Panc1 (cell line): ENCODE measurements at places on chromosomes 3 and 15.

GRCh38 chr3:10563396-10563795, 58.0 kb upstream of the ATP2B2 start:
- DNase-seq = no peak

DNA sequence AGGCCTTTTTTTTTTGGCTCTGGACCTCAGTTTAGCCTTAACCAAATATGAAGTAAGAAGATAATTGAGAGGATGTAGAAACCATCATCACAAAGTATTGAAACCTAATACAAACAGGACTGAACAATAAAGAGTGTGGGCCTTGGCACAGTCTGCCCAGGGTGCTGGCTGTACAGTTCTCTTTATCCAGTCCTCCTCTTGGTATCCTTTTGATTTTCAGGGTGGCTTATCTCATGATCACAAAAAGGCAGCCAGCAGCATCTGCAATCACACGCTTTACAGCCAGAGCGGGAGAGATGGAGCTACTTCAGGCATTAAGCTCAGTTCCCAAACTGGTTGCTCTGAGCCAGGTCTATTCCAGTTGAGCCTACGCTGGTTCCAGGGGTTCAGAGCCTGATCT, 239.7 kb downstream of the RPLP1 start:
- no peak for DNase-seq

GRCh38 chr3:169644750-169645149, 18.8 kb downstream of the MECOM start:
- no peak for DNase-seq

GRCh38 chr15:77834276-77834990, 201.7 kb upstream of the LINGO1 start:
- no peak for DNase-seq

DNA sequence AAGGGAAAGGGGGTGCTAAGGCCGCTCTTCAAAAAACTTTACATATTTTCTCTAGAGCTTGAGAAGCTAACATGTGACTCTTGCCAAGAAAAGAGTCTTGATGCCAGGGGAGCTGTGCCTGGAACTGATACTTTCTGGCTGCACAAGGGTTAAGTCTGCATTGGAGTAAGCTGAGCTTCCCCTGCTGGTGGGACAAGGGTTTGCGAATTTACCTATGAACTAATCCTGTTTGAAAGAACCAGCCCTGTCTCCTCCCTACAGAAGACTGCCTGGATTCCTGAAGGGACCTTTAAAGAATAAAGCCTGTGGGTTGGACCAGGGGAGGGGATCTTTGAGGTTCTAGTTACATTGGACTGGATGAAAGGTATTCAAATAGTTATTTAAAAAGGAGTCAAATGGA, 58.3 kb upstream of the EPHA3 start:
- no peak for DNase-seq

GRCh38 chr3:168467115-168467714, 371.5 kb upstream of the GOLIM4 start:
- DNase-seq = no peak

DNA sequence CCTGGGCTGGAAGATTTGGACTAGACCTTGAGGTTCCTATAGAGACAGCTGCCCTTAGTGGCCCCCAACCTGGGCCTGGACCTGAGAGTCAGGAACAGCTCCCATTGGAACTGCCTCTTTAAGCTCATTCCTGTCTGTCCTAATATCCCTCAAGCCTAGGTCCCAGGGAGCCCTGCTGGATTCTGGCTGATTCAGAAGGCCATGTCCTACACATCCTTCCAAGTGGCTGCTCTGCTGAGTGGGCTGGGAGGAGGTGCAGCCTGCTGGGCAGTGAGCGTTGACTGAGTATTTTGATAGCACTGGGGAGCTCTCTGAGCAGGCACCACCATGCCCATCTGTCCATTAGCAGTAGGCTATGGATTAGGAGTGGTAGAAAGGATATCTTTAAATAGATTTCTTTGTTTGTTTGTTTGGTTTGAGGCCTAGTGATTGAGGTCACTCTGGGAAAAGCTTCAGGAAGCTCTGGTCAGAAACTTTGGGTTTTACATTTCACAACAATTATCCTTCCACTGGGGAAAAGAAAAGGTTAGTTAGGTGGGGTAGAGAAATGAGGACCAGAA, 54.6 kb upstream of the ATOSA start:
- DNase-seq = no peak

GRCh38 chr15:31327669-31328427, 1.2 kb downstream of the KLF13 start:
- no peak for DNase-seq

DNA sequence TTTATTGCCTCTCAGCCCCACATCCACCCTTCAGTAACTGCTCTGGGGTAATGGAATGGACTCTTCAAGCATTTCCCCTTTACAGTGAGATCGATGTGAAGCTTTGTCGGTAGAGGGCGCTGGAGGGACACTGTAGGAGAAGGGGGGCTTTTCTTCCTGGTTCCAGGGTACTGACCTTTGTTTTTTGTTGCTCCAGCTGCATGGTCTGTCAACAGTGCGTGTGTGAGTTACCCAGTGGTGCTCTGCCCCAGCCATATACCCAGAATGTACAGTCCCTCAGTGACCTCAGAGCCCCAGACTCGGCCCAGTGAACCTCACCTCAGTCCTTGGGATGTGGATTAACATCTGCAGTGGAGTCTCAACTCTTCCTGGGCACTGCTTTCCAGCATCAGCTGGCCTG, 180.3 kb upstream of the TSC22D2 start:
- DNase-seq = no peak

DNA sequence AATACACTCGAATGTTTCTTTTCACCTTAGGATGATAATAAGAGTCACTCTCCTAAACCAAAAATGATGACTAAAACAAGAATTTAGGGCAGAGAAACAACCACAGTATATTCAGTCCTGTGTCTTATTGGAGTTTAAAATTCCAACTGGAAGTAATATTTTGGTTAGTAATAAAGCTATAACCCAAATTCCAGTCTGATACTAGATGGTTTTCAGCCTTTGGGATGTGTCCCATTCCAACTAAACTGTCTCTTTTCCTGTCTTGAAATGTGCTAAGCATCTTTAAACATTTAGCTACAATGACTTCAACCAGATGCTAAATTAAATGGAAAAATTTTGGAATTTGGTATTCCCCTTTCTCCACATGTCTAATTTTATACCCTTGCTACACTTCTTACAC, 510.0 kb downstream of the ROBO1 start:
- no peak for DNase-seq

- DNase-seq = no peak
Observed at GRCh38 chr3:32952369-32953077, 1.1 kb downstream of the CCR4 start.

GRCh38 chr15:68593341-68593740, 14.5 kb downstream of the CORO2B start:
- no peak for DNase-seq

- DNase-seq = no peak
Observed at GRCh38 chr3:134710313-134710680, 59.5 kb upstream of the KY start.

DNA sequence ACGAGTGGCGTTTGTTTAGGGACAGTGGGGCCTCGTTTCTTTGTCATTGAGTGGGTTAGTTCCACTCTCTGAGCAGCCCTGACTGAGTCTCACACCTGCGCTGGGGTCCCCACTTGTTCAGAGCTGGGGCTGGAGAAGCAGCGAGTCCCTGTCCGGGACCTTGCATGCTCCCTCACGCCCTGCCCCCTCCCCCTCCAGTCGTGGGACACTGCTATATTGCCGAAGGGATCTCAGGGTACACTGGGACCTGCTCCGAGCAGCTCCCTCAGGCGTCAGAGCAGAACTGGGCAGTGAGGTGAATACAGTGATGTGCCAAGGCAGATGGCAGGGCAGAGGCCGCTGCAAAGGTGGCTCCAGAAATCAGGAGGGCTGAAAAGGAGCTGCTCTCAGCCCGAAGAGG, 59.9 kb upstream of the KLF13 start:
- DNase-seq = no peak

GRCh38 chr3:37952564-37952963, 38.0 kb upstream of the VILL start:
- no peak for DNase-seq

- no peak for DNase-seq
Observed at GRCh38 chr3:37502621-37503020, 328.2 kb upstream of the LRRFIP2 start.

DNA sequence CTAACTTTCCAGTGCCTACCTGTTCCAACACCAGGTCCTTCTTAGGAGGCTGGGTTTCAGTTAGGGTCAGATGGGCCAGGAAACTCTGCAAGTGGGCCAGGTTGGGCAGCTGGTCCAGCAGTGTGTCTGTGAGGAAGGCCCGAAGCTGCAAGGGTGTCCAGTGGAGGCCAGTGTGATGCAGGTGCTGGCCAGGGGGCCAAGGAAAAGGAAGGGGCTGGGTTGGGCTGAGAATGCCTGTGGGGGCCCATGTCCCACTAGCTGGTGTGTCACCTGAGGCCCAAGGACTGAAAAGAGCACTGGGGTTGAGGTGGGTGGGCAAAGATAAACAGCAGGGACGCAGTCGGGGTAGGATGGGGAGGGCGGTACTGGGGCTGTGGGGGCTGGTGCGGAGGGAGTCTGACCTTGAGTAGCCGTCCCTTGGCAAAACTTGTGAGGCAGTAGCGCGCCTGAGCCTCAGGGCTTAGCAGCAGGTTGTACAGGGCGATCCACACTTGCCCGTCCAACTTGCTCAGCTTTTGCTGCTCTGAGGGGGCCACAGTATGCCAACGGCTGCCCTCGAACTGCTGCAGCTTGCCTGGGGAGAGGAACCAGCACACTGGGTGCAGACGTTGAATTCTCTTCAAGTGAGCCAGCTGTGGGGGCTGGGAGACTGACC, 1.5 kb upstream of the RASSF1 start:
- DNase-seq = no peak

DNA sequence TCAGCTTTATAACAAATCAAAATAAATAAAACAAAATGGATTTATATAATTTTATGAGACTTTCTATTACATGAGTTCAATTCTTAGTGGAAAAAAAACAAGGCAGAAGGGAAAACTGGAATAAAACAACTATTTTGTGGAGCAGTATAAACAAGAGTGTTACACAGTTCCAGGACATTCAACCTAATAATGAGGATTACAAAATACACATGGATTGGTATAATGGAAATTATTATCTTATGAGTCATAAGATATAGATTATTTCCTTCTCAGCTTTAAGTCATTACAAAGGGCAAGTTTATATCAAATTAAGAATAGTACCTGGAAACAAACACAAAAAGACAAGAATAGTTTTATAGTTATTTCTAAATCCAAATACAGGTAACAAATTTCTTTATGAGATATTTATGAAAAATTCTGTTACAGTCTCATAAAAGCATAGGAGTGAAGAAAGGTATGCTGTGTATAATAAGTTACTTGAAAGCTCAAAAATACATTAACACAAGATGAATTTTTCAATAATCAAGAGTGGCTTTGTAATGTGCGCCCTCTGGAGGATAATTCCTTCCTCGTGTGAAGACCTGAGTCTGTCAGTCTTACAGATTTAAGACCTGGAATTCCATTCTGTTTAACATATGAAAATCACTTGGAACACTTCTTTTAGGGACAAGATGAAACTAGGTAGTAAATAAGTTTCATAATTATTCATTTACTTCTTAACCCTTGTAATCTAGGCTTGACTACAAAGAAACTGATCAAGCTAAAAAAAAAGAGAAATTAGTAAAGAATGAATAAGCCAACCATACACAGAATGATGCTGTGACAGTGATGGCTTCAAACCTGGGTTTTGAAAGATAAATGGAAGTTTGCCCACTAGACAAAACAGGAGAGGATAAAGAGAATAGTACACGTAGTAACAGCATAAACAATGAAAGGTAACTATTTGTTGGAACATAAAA, 9.5 kb downstream of the COPS2 start:
- DNase-seq = peak; percentile 48

DNA sequence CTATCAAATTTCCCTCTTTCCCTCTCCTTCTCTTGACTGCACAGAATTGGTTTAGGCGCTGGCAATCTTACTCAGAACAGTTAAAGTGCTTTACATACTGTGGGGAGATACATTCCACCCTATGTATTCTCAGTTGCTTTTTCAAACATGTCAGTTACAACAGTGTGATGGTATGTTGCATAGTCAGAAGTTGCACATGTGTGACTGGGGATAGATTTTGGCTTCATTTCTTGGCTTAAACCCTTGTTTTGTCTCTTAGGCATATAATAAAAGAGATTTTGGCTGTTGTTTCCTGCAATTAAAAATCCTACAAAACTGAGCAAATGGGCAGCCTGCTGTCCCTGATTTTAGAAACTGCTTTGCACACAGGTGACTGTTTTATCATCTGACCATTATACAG, 86.7 kb downstream of the PIK3R4 start:
- DNase-seq = no peak

DNA sequence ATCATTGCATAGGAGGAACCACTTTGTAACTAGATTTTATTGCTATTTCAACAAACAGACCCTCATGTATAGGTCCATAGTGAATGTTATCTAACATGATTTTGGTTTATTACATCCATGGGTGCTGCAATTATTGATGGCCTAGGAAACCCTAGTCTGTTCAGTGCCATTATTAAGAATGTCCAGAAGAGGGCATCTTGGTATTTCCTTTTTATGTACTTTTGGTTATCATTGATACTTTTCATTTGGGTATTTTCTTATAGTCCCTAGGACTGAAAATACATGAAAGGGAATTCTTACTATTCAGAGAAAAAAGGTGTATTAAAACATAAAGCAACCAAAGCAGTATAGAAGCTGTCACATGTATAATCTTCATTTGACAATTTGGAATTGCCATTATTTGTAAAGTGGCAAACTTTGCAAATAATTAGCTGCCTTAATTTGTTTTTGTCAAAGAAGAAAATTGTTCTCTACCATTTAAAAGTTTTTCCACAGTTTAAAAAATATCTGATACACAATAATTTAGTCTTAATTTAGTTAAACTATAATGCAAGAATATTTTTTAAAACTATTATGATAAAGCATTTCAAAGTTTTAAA, 48.7 kb downstream of the CNOT10 start:
- peak; percentile 15 for DNase-seq

- DNase-seq = no peak
Observed at GRCh38 chr15:101070502-101071273, 151.5 kb downstream of the LRRK1 start.

GRCh38 chr15:80697075-80697685, 2.1 kb downstream of the ABHD17C start:
- no peak for DNase-seq

DNA sequence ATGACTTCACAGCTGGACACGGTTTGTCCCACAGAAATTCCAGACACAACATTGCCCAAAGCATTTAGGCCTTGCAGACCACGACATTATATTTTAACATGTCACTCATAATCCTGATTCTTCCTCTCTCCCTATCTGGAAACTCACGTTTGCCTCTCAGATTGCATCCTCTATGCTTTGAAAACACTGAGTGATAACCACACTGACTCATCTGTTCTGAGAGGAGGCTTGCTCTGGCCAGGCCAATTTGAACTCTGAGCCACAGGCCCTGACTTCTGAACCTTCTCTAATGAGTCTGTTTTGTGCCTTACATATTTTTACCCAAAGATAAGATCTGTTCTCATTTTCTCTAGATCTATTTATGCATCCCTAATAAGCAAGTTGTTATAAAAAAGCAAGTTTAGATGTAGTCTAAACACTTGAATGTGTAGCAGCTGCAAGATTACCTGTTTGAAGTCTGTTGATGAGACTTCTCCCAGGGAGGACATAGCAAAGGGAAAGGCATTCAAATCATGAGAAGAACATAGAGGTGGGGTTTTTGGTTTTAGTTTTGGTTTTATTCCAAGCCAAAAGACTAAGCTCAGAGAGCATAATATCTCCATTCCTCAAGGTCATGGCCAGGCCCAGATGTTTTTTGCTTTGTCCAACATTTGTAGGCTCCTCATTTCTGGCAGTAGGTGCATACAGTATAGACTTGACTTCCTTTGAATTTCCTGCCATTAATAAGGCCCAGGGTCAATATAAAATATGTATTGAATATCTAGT, 234.4 kb upstream of the LRTM1 start:
- no peak for DNase-seq

GRCh38 chr3:79928687-79929408, 161.1 kb upstream of the ROBO1 start:
- no peak for DNase-seq
